ENCODE measurements at places on chromosomes 1 and 21.

DNA sequence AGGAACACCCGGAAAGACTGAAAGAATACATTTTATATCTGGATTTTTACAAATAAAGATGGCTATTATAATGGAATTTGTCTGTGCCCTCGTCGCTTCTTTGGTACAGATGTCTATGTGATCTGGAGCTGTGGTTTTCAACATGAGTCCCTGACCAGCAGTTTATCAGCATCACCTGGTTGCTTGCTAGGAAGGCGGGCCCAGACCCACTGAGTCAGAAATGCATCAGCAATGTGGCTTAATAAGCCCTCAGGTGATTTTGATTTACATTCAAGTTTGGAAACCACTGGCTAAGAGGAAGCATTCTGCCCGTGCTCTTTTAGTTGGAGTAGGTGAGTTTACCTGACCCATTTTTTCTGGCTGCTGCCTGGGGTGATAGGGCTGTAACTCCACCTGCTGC, 31.7 kb downstream of the ATP1A1 start:
- DNase-seq = no peak

- no peak for DNase-seq
These were observed 484.4 kb downstream of the PLA2G4A start for GRCh38 chr1:187313115-187313514.

- DNase-seq = no peak
These were observed 18.5 kb downstream of the CCN1 start for GRCh38 chr1:85599076-85599491.

- no peak for DNase-seq
These were observed 63.7 kb downstream of the EDARADD start for GRCh38 chr1:236457775-236458174.

- peak; percentile 97 for DNase-seq
These were observed 39.3 kb upstream of the HMGN1 start for GRCh38 chr21:39388038-39388810.

GRCh38 chr1:224504297-224505041, 69.9 kb upstream of the WDR26 start:
- DNase-seq = no peak

- no peak for DNase-seq
These were observed 8.0 kb upstream of the TMPRSS15 start for GRCh38 chr21:18411565-18411964.

- no peak for DNase-seq
These were observed 16.1 kb downstream of the COL6A1 start for GRCh38 chr21:45997495-45998275.

DNA sequence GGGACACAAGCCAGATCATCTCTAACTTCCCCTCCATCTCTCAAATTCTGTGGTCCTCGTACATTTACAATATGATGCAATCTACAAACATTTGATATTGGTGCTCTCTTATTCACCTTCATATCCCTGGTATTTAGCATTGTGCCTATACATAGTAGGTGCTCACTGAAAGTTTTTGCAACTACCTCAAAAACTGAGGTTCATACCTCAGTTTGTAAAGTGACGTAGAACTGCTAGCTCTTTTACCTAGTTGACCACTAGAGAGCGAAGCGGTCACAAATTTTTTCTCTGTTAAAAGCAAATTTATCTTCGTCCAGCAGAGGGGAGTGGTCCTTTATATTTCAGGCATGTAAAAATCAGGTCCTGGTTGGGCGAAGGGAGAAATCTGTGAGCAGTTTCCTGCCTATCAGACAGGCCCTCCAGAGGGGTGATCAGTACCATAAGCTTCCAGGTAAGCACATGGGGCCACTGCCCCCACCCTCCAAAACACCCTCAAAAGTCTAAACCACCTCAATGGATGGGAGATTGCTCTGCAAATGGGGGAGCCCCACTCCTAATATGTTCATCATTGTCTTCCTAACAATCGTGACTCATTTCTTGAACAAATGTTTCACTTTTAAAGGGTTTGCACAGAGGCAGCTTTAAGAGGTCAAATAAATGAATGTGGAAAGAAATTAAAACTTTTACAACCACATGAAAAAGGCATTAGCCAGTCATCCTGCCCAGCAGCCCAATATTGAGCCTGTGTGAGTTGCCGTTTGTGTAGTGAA, 10.6 kb upstream of the HLCS start:
- DNase-seq = peak; percentile 33

GRCh38 chr1:230208619-230209261, 141.7 kb downstream of the GALNT2 start:
- DNase-seq = peak; percentile 60

- no peak for DNase-seq
These were observed 14.1 kb upstream of the RABGGTB start for GRCh38 chr1:75771978-75772377.

DNA sequence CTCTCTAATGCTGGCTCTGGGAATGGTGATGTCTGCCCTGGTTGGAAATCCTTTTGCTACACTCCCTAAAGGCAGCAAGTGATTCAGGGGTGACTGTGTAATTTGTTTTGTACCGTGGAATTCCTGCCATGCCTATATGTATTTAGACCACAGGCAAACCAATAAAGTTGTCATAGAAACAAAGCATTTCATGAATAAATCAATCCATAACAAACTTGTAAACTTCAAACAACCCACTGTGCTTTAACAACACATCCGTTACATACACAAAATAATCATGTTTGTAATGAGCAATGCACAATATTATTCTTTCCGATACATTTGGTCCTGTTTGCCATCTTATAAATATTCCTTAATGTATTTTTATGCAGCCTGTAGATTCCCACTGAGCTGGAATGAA, 330.3 kb upstream of the SNX7 start:
- DNase-seq = no peak

- DNase-seq = no peak
These were observed 365.7 kb upstream of the USP24 start for GRCh38 chr1:55580845-55581332.

DNA sequence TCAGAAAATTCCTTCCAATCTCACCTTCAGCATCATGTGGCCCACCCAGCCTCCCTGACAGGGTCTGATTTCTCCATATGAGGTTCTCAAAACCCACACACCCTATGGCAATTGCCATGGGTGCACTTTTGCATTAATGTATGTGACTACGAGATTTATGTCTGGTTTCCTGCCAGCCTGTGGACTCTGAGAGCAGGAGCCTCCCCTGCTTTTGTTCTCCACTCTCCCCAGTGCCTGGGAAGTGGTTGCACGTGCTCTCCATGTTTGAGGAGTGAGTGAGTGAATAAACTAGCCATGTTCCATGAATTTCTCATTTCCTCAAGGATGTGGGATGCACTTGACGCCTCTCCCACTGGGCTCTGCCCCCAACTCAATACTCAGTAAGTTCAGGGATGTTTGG, 91.2 kb downstream of the ACTL8 start:
- no peak for DNase-seq

DNA sequence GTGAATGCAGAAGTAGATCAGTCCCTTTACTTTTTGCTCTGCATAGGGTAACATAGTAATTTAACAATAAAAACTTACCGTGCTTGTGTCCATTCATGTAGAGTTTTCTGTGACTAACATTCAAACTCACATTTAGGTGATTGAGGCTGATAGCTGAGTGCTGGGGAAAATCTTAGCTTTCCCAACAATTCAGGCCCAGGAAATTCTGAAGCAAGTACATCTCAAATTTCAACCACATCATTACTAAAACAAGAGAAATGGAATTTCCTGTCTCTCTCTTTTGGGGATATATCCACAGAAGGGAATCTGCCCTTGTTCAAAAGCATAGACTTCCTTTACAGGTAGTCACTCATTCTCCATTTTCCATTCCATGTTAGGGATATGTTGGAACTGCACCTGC, 33.1 kb upstream of the C1orf146 start:
- DNase-seq = no peak

- DNase-seq = no peak
These were observed 20.2 kb upstream of the OTUD3 start for GRCh38 chr1:19861842-19862530.

DNA sequence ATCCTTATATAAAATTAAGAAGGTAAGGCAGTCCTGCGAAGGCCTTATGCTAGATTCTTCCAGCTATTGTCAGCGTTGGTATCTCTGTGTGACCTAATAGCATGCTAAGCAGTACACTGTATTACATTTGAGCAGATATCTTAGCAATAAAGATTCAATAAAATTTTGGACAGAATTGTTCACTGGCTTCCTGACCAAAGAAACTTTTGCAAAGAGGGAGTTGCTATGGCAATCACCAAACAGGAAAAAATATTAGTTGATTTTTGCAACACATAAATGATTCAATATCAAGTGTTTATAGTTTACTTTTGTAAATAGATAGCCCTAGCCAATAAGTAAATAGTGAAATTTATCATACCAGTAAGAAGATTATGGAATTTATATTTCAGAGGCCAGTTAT, 31.0 kb upstream of the PLEKHO1 start:
- no peak for DNase-seq

DNA sequence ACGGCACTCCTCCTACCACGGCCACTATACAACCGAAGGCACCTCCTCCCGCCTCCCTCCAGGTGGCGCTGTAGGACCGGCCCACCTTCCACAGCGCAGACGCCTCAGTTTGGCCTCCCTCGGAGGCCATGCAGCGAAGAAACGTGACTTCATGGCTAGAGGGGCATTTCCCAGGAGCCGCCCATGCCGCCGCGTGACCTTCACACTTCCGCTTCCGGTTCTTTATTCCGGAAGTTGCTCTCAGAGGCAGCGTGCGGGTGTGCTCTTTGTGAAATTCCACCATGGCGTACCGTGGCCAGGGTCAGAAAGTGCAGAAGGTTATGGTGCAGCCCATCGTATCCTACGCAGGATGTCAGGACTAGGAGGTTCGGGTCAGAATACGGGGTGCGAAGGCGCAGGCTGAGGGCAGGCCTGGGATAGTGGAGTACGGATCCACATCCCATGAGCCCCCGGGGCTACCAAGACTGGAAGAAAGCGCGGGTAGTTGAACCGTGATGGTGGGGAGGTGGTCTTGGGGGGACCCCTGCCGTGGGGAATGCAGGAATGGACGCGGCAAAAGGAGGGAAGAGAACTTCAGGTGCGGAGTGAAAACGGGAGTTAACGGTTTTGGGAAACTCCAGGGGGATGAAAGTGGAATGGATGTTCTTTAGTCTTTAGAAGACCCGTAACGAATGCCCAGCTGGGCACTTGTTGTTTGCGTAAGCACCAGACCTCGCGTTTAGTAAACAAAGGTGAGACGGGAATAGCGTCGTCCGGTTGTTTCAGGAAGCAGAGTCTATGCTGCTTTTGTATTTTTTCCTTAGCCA, at the start of gene SNRPE:
Gene SNRPE (plus strand): TSS at position 221 of the 806 bp plus-strand sequence. CDS start 61 bp downstream, at position 282.
- DNase-seq = peak; percentile 95
